Thymus (tissue), 14 donors: ENCODE measurements at places on chromosomes 6 and 20. TPM values are rescaled to one million over a fixed set of nuclear protein-coding genes. Genes with fewer than 3 reads are reported as not detected.

- no peak for DNase-seq
- peak overlapping the region; percentile 88 for H3K27ac ChIP-seq
- H3K4me1 ChIP-seq, result peaks cover 52% of the 10 kb centered on the region
- H3K36me3 ChIP-seq, result no peaks in the 10 kb centered on the region
- no peaks in the 10 kb centered on the region for H3K27me3 ChIP-seq
- peak overlapping the region; percentile 72 for H3K4me3 ChIP-seq
Measured at GRCh38 chr6:25042536-25042935, 106.8 kb upstream of the RIPOR2 start.

GRCh38 chr20:59042151-59042795, at the start of gene PRELID3B:
PRELID3B (minus strand) TSS chr20:59042786; CDS start chr20:59042730, 56 bp downstream.
- H3K36me3 ChIP-seq, result peaks cover 8% of the 10 kb centered on the region
- peak within 1 kb of the TSS; percentile 46 for H3K27ac ChIP-seq
- peaks cover 27% of the 10 kb centered on the region for H3K4me1 ChIP-seq

The RBM24 gene
- total RNA-seq, result 0.99 TPM

DNA sequence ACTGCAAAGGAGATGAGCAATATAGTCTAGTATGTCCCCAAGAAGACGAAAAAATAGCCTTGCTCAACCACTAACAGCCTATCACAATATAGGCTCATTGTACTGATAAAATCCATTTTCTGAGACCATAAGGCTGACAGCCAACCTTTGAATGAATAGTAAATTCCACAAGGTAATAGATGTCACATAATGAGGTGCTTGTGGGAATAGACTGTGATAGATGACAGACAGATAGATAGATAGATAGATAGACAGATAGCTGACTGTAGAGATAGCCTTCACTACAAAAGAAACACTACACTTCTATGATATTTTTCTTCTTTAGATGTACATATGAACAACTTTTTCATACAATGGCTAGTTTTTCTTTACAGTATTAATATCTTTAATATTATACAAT, 760.3 kb upstream of the NRSN1 start:
- no peaks in the 10 kb centered on the region for H3K27me3 ChIP-seq
- no peaks in the 10 kb centered on the region for H3K36me3 ChIP-seq
- H3K4me3 ChIP-seq, result no peak overlapping the region
- no peak for DNase-seq

DNA sequence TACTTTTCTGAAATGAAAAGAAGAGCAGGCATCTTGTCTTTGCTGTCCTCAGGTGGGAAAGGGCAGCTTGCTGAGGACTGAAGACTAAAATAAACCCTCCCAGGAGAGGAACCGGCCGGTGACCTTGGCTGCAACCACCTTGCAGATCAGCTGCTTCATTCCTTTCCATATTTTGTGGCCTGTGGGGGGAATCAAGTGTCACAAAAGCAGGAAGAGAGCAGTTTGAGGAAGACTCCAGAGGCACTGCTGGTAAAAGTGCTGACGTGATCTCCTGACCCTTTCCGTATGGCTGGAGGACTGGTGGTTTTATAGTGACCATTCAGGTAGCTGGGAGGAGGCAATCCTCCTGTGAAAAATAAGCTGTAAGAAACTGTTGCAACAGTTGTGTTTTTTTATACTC, 157.0 kb downstream of the PLCB4 start:
- no peak overlapping the region for H3K4me3 ChIP-seq
- H3K4me1 ChIP-seq, result no peaks in the 10 kb centered on the region
- no peak overlapping the region for H3K27ac ChIP-seq
- DNase-seq, result no peak
